ENCODE measurements at places on chromosomes 12 and 14.

GRCh38 chr14:104163541-104163940 is 25.2 kb downstream of the KIF26A start:
- H3K27ac ChIP-seq = no peak overlapping the region
- H3K27me3 ChIP-seq = no peaks in the 10 kb centered on the region
- H3K4me1 ChIP-seq = no peaks in the 10 kb centered on the region

- no peaks in the 10 kb centered on the region for H3K4me1 ChIP-seq
- DNase-seq = no peak
- H3K27ac ChIP-seq = no peak overlapping the region
- no peaks in the 10 kb centered on the region for H3K27me3 ChIP-seq
- H3K4me3 ChIP-seq = no peak overlapping the region
Observed at GRCh38 chr12:16955083-16955657, 349.2 kb upstream of the LMO3 start.

DNA sequence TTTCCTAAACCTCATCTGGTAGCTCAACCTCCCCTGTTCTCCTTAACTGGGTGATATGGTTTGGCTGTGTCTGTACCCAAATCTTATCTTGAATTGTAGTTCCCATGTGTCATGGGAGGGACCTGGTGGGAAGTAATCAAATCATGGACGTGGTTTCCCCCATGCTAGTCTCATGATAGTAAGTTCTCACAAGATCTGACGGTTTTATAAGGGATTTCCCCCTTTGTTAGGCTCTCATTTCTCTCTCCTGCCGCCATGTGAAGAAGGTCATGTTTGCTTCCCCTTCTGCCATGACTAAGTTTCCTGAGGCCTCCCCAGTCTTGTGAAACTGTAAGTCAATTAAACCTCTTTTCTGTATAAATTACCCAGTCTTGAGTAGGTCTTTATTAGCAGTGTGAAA is 19.5 kb downstream of the COX16 start:
- no peak overlapping the region for H3K4me3 ChIP-seq
- peak overlapping the region; percentile 48 for H3K27ac ChIP-seq
- peaks cover 71% of the 10 kb centered on the region for H3K36me3 ChIP-seq
- H3K27me3 ChIP-seq = no peaks in the 10 kb centered on the region

DNA sequence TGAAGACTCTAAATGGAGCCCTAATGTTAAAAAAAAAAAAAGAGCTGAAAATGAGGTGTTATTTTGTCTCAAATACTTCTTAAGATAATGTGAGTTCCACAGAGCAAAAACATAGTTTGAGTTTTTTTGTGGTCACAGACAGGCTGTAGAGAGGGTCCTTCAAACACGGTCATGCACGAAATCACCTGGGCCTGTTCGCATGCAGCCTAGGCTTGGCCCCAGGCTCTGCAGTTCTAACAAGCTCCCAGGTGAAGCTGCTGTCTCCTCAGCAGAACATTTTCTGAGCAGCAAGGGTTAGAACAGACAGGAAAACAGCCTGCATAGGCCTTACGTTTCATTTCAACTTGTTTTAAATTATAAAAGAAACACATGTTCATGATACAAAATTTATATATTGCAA is 65.4 kb upstream of the TBPL2 start:
- no peaks in the 10 kb centered on the region for H3K4me1 ChIP-seq
- peaks cover 3% of the 10 kb centered on the region for H3K27me3 ChIP-seq
- H3K36me3 ChIP-seq = no peaks in the 10 kb centered on the region

DNA sequence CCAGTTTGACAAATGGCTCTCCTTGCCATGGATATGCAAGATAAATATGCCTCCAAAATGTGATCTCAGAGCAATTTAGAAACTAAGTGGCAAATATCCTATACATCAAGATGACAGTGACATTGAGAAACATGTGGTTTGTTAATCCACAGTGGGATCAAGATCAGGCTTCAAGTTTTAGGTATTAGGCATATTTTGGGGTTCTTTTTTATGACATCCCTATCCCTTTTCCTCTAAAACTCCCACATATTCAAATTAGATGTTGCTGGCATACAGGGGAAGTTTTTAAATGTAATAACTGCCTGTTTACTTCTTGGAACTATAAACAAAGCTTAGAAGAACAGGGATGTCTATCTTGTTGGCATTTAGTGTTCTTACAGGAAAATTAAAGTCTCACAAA is 179.4 kb downstream of the CRADD start:
- H3K36me3 ChIP-seq = peaks cover 6% of the 10 kb centered on the region
- no peak for DNase-seq
- no peak overlapping the region for H3K27ac ChIP-seq
- H3K27me3 ChIP-seq = peaks cover 8% of the 10 kb centered on the region
- H3K4me3 ChIP-seq = no peak overlapping the region

- H3K4me1 ChIP-seq = peaks cover 5% of the 10 kb centered on the region
- no peak overlapping the region for H3K4me3 ChIP-seq
- no peaks in the 10 kb centered on the region for H3K27me3 ChIP-seq
- no peak overlapping the region for H3K27ac ChIP-seq
- no peak for DNase-seq
Observed at GRCh38 chr12:6211421-6211869, 11.2 kb downstream of the CD9 start.

DNA sequence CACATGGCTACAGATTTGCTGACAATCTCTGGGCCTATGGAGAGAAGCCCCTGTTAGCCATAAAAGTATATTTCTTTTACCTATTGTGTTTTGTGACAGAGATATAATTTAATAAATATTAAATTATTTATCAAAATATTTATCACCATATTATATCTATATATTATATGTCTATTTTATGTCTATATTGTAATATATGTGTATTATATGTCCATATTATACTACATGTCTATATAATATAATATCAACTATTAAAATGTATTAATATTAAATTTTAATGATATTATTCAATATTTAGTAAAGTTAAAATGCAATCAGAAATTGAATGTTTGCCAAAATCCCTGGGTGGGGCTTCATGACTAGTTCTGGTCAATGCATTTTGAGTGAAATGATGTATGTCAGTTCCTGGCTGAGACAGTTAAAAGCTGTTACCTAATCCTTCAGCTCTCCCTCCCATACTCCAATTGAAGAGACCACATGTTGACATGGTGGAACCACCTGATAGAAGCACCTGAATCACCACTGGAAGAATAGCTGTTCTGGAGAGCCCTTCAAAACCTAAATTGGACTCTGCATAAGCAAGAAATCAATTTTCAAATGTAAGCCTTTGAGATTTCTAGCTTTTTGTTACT is 357.3 kb upstream of the DDHD1 start:
- H3K4me3 ChIP-seq = no peak overlapping the region
- no peaks in the 10 kb centered on the region for H3K27me3 ChIP-seq
- no peak for DNase-seq
- H3K36me3 ChIP-seq = no peaks in the 10 kb centered on the region
- H3K4me1 ChIP-seq = peaks cover 21% of the 10 kb centered on the region

- peaks cover 61% of the 10 kb centered on the region for H3K27me3 ChIP-seq
- H3K36me3 ChIP-seq = no peaks in the 10 kb centered on the region
Observed at GRCh38 chr12:42583016-42583415, 6.5 kb downstream of the PRICKLE1 start.

Data from activated naive CD8-positive, alpha-beta T cell treated with anti-CD3 and anti-CD28 coated beads, Interleukin-2, amount 10 ng/mL, durations not matched to agents 7 days and 5 days (primary cell).